PC-3 (cell line): ENCODE measurements at places on chromosomes 6 and 20. TPM values are rescaled to one million over a fixed set of nuclear protein-coding genes. Genes with fewer than 3 reads are reported as not detected.

The ABHD16B gene
- not detected in 2 replicates for total RNA-seq

DNA sequence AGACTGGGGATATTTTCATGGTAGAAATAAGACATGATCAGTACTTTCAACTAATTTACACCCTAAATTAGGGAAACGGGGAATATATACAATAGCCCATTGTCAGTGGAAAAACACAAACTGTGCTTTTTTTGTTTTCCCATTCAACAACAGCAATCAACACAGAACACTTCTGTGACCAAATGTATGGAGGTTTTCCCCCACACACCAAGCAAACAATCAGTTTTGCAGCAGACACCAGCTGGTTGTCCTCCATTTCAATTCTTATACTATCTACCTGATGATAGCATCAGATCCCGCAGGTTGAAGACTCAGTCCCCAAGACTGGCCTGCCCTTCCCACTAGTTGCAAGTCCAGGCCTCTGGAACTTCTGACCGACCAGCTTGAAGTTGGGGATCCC lies 4.5 kb downstream of the HINT3 start:
- DNase-seq, result no peak

- DNase-seq, result peak; percentile 21
Observed at GRCh38 chr6:134176264-134176975, 124.0 kb upstream of the SLC2A12 start.

GRCh38 chr6:157137501-157137900 lies 185.8 kb downstream of the TMEM242 start:
- no peak for DNase-seq

DNA sequence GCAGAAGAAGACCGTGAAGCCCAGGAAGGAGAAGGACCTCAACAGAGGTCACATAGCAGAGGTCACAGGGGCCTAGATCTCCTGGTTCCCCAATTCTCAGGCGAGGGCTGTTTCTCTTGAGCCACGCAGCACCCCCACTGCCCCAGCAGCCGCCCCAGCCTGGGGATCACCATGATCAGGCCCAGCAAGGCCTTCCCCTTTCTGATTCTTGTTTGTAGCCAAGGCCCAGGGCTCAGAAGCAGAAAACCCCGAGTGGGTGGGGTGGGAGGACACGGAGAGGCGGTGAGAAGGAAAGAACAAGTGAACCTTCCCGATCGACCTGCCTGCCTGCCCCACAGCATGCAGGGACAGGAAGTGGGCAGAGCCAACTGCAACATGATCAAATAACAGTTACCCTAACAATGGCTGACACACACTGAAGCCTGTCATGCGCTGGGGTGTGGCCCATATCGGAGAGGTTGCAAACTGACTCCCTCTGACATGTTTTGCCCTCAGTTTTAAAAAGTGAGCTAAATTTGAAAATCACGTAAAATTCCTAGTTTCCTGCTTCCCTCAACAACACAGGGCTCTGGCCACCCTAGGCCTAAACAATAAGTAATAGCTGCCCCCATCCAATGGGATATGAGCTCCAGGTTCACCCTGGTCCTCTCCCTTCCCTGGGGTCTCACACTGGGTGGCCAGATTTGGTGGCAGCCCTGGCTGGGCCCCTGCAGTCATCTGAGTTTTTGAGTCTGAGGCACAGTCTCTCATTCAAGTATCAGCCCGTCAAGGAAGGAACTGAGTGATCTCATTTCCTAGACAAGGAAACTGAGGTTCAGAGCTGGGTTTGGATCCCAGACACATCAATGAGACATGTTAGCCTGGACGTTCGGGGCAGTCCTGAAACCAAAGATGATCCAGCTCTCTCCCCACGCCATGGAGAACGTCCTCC lies 6.5 kb downstream of the PEDS1 start:
- peak; percentile 89 for DNase-seq

DNA sequence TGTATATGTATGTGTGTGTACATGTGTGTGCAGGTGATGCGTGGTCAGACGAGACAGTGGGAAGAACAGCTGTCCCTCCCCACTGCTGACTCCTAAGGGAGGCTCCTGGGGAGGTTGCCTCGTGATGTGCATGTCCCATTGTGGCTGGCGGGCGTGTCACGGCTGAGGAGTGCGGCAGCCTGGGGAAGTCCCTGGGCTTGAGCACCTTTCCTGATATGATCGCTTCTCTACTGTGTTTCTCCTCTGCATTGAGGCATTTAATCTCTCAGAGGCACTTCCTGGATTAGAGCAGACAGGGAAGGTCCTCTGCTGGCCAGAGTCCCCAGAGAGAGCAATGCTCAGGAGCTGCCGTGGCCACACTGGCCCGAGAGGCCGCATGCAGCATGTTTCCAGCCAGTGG lies 11.4 kb downstream of the NPBWR2 start:
- DNase-seq, result no peak

The FAM209B gene
- total RNA-seq, result 0.58 TPM in 1 of 2 replicates, not detected in the other

GRCh38 chr6:133787859-133788505 lies 100.9 kb upstream of the TCF21 start:
- no peak for DNase-seq

DNA sequence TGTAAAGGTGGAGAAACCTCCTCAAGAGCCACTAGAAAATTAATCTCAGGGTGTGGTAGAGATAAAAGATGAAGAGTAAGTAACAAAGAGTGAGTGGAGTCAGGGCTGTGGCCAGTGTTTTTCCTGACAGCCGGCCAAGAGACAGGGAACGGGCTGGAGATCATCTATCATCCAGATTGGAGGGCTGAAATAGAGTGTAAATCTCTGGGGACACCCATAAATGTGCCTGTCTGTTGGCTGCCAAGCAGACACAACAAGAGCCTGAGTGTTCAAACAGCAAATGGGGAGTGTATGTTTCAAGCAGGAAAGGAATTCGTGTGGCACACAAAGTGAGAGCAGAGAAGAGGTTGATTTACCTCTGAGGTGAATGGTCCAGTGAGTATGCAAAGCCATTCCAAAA lies 326.4 kb upstream of the KHDRBS2 start:
- DNase-seq, result no peak
